ENCODE measurements at places on chromosomes 5 and 9.
A peak's percentile ranks its signal among the peaks of the same experiment; 100 is the strongest.

DNA sequence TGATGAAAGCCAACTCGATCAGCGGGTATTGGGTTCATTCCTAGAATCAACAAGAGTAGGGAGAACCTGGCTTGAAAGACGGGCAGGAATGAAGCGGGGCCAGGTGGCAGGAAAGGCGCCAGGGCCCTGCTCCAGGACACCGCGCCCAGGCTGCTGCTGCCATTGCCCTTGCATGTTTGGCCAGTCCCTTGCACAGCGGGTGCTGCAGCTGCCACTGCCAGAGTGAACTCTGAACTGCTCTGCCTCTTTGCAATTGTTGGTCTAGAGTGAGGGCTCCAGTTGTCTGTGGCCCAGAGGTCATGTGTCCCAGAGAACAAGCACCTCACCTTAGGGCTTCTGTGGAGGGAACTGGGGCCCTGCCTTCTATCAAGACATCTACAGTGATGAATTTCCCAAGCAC, 24.0 kb upstream of the CARTPT start:
- no peak overlapping the region for H3K4me3 ChIP-seq
- H3K4me1 ChIP-seq, result peaks cover 11% of the 10 kb centered on the region
- no peak for DNase-seq
- peaks cover 20% of the 10 kb centered on the region for H3K27me3 ChIP-seq

DNA sequence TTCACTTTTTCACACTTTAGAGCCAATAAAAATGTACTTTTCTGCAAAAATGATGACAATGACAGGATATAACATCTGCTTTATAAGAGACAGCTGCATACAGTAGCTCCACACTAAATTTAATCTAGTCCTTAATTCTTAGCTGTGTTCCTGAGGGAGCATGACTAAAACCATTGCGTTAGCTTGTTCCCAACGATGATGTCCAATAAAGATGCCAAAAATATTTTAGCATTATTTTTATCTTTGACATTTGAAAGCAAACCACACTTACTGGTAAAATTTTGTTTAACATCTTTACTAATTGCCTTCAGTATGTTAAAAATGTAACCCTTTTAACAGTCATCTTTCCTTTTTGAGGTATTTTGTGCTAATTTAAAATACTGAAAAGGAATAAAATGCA, 382.7 kb downstream of the CHSY3 start:
- H3K36me3 ChIP-seq, result no peaks in the 10 kb centered on the region
- H3K4me3 ChIP-seq, result no peak overlapping the region
- H3K4me1 ChIP-seq, result no peaks in the 10 kb centered on the region
- no peaks in the 10 kb centered on the region for H3K27me3 ChIP-seq

- no peak for DNase-seq
- peaks cover 4% of the 10 kb centered on the region for H3K36me3 ChIP-seq
- H3K27ac ChIP-seq, result peak overlapping the region; percentile 19
- H3K27me3 ChIP-seq, result peaks cover 5% of the 10 kb centered on the region
- no peak overlapping the region for H3K4me3 ChIP-seq
Observed at GRCh38 chr5:6786786-6787495, 73.7 kb downstream of the TENT4A start.

- peaks cover 11% of the 10 kb centered on the region for H3K27me3 ChIP-seq
- H3K27ac ChIP-seq, result no peak overlapping the region
- H3K4me3 ChIP-seq, result no peak overlapping the region
- no peaks in the 10 kb centered on the region for H3K4me1 ChIP-seq
Observed at GRCh38 chr9:124105266-124105665, 93.7 kb downstream of the LHX2 start.

DNA sequence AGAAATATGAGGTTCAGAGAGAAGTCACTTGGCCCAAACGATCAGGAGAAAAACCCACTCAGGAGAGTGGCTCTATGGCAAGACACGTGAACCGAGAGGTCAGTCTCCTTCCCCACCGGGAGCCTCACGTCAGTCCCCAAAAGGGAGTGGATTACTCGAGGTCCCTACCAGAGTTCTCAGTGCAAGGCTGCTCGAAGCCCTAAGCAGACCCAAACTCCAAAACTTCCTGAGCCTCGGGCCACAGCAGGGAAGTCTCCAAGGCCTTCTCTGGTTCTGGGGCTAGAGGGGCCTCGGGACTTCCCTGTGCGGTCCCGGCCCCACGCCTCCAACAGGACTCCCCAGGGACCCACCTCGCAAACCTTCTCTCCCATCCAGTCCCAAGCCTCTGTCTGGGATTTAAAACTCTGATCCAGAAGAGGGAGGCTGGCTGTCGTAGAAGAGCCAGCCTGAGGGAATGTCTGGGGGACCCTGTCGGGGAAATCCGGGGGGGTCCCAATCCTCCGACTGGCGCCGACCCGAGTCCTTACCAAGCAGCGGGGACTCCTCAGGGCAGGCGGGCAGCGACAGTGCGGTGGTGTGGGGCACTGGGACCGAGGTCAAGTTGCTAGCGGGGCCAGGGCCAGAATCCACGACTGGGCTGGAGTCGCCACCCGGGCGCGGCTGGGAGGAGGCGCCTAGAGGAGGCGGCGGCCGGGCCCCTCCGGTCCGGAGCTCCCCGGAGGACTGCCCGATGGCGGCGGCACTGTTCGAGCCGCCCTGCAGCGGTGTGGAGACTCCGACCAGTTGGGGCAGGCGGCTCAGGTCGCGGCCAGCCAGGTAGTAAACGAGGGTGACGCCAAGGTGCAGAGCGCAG, 679 bp downstream of the B4GALT1 start:
- H3K36me3 ChIP-seq, result peaks cover 4% of the 10 kb centered on the region
- peaks cover 51% of the 10 kb centered on the region for H3K4me1 ChIP-seq
- H3K4me3 ChIP-seq, result peak overlapping the region; percentile 96
- peak overlapping the region; percentile 92 for H3K27ac ChIP-seq
- no peak for DNase-seq
- H3K27me3 ChIP-seq, result no peaks in the 10 kb centered on the region

- peaks cover 7% of the 10 kb centered on the region for H3K4me1 ChIP-seq
- no peak overlapping the region for H3K27ac ChIP-seq
- no peaks in the 10 kb centered on the region for H3K27me3 ChIP-seq
Observed at GRCh38 chr5:143147902-143148301, 255.6 kb downstream of the NR3C1 start.

DNA sequence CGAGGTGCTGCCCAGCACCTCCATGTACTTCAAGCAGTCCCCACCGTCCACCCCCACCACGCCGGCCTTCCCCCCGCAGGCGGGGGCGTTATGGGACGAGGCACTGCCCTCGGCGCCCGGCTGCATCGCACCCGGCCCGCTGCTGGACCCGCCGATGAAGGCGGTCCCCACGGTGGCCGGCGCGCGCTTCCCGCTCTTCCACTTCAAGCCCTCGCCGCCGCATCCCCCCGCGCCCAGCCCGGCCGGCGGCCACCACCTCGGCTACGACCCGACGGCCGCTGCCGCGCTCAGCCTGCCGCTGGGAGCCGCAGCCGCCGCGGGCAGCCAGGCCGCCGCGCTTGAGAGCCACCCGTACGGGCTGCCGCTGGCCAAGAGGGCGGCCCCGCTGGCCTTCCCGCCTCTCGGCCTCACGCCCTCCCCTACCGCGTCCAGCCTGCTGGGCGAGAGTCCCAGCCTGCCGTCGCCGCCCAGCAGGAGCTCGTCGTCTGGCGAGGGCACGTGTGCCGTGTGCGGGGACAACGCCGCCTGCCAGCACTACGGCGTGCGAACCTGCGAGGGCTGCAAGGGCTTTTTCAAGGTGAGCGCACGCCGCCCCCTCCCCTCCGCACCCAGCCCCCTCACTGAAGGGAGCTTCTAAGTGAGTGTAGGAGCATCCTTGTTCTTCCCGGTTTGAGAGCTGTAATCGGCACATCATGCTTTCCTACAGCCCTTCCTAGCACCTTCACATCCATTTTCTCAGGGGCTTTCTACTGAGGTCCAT, 6.9 kb downstream of the NR4A3 start:
- H3K27ac ChIP-seq, result no peak overlapping the region
- DNase-seq, result no peak
- H3K27me3 ChIP-seq, result peaks cover 21% of the 10 kb centered on the region
- H3K4me3 ChIP-seq, result no peak overlapping the region
- peaks cover 49% of the 10 kb centered on the region for H3K4me1 ChIP-seq
- H3K36me3 ChIP-seq, result peaks cover 4% of the 10 kb centered on the region

- H3K27me3 ChIP-seq, result no peaks in the 10 kb centered on the region
- no peaks in the 10 kb centered on the region for H3K36me3 ChIP-seq
- DNase-seq, result no peak
- H3K27ac ChIP-seq, result no peak overlapping the region
Observed at GRCh38 chr9:108049671-108050494, 560.3 kb upstream of the KLF4 start.

All from activated naive CD8-positive, alpha-beta T cell treated with anti-CD3 and anti-CD28 coated beads, Interleukin-2, amount 10 ng/mL, durations not matched to agents 7 days and 5 days (primary cell).